ENCODE measurements at places on chromosomes 5 and 9. TPM values are rescaled to one million over a fixed set of nuclear protein-coding genes. Genes with fewer than 3 reads are reported as not detected.

- peak; percentile 54 for DNase-seq
Observed at GRCh38 chr5:159337016-159337955, 7.0 kb upstream of the IL12B start.

DNA sequence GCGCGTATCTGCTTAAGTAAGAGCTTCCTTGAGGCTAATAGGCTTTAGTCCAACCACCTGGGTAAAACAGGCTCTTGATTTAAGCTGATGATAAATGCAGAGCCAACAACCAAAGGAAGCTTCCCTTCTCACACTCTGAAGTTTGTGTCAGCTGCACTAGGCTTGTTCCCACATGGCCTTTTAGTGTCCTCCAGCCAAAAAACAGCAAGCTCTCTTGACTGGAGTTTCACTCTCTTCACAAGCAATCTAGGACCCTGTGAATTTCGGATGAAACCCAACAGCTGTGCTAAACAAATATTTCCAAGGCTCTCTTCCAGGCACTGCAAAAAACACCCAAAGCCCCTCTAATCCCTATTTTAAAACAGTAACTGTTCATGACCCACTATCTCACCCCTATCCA, 63.9 kb downstream of the SAXO1 start:
- DNase-seq, result no peak

DNA sequence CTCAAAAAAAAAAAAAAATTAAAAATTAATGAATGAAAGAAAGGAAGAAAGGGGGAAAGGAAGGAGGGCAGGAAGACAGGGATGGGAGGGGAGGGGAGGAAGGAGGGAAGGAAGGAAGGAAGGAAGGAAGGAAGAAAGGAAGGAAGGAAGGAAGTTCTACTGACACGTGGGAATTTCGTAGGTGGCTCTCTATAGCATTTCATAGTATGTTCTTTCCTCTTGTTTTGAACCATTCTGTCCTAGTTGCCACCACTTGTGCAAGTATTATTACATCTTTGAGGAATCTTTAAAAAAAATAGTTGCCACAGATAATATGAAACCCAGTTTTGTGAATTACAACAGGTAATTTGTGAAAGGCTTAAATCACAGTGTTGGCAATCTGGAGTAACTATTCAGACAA, 253.8 kb downstream of the BNC2 start:
- DNase-seq, result no peak

DNA sequence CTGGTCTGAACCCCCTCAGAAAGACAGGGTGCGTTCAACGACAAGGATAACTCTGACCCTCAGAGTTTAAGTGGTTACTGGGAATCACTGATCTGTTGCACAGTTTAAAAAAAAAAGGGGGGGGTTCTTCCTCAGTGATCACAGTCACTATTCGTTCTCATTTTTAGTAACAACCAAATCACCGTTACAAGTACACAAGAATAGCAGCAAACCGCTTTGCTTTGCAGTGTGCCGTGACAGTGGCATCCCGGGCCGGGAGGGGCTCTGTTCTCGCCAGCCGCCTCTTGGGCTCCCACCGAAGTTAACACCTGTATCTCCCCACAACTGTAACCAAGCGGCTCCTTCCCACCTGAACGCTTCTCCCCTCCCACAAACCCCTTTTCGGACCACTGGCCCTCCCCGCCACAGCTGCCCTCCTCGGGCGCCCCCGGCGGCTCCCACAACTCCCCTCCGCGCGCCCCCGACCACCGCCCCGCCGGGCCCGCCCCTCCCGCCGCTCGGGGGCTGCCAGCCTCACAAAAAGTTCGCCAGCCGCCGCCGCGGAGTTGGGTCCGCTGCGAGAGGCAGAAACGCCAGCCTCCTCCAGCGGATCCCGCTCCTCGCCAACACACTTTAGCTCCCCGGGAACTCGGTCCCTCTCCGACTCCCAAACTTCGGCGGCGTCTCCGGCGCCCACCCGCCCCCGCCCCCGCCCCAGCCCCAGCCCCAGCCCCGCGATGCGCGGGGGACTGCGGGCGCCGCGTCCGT, 1.2 kb downstream of the SSBP2 start:
- peak; percentile 36 for DNase-seq

DNA sequence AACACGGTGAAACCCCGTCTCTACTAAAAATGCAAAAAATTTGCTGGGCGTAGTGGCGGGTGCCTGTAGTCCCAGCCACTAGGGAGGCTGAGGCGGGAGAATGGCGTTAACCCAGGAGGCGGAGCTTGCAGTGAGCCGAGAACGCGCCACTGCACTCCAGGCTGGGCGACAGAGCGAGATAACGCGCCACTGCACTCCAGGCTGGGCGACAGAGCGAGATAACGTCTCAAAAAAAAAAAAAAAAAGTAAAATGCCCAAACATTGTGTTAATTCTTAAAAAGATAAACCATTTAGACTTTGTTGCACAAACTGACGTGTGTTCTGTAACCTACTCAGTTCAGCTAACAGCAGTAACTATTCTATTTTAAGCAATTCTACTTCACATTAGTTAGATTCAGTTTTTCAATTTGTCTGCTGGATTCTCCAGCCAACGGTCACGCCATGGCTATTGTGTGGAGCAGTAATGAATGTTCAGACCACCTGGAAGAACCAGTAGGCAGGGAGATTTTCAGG, 119.3 kb upstream of the MAN2A1 start:
- DNase-seq, result no peak

GRCh38 chr5:66247176-66247960, 103.3 kb downstream of the SREK1 start:
- no peak for DNase-seq

DNA sequence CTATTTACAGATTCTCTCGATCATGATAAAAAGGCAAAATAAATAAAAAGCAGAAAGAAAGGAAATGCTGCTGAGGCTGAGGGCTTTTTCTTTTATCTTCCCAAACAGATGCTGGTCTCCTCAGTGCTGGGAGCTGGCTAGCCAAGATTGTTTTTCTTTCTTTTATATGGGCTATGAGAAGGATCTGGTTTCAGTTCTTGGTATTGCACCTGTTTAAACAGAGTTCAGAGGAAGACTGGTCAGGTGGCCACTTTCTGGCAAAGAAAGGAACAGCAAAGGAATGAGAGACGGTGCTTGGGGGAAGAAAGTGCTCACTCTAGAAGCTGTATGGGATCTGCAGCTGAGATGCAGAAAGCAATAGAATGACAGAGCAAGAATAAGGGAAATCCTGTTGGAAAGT, 88.9 kb downstream of the SLF1 start:
- no peak for DNase-seq

DNA sequence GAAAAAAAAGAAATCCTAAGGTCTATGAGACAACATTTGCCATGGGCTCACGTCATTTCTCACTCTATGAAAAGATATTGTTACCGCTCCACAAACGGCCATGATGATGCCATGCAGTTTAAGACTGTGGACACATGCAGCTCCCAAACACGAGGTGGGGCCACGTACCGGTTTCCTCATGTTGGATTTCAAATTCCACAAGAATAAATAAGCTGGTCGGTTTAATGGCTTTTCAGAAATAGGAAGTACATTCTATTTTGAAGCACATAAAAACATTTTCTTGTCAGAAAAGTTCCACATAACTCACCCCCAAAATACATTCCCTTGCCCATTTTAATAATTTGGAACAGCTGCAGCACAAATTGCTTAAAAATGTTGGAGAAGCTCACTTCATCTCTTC, 130.6 kb downstream of the MYO10 start:
- no peak for DNase-seq

GRCh38 chr5:137212471-137212870, 286.7 kb downstream of the SPOCK1 start:
- no peak for DNase-seq

DNA sequence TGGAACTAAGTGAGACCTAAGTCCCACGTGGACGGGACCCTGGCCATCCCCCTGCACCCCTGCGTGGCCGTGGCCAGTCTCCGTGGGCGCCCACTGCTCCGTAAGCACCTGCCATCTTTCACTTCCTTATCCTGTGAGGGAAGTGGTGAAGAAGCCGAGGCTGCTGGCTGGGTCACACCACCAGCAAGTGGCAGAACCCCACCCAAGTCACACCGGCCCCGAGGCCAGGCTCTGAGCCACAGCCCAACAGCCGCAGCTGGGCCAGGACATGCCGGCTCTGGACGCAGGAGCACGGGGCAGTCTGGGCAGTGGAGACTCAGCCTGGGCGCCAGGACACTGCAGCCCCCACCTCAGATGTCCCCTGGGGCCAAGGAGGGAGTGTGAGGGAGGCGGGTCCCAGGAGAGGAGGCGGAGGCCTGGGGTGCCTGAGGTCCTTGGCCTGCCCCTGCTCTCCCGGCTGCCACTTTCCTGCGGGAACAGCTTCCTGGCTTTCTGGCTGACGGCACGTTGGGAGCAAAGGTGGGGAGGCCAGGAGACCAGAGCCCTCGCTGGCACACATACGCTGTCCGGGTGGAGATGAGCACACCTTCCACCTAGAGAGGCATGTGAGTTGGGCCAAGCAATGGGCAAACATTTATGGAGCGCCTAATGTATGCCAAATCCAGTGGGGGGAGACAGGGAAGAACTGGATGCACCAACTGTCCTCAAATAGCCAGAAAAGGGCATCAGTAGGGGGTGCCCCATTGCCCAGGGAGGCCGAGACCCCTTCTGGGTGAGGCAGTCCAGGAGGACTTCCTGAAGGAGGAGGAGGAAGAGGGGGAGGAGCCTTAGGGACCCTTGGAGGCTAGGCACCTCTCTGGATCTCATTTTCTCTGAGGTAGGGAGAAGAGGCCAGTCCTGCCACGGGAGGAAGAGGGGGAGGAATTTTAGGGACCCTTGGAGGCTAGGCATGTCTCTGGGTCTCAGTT, 43.9 kb upstream of the EGFL7 start:
- DNase-seq, result no peak

- no peak for DNase-seq
Observed at GRCh38 chr5:168580227-168580508, 1.0 kb upstream of the PANK3 start.

GRCh38 chr9:20701060-20701459, 17.0 kb downstream of the FOCAD start:
- no peak for DNase-seq

- DNase-seq, result no peak
Observed at GRCh38 chr9:3960661-3961144, 339.2 kb downstream of the GLIS3 start.

DNA sequence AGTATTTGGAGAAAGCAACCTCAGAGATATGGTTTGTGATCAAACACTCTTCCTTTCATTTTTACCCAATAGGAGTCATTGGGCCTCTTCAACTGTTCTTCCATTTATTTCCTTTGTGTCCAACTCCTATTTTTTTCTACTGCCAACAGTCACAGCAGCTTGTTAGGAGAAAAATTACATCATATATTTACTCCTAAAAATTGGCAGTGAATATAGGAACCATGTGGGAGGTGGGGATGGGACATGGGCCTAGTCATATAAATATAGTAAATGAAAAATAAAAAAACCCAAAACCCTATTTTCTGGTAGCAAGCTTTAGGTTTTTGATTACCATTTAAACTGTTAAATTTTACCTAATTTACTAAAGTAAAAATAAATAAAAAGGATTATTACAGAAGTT, 134.9 kb upstream of the MPDZ start:
- no peak for DNase-seq

DNA sequence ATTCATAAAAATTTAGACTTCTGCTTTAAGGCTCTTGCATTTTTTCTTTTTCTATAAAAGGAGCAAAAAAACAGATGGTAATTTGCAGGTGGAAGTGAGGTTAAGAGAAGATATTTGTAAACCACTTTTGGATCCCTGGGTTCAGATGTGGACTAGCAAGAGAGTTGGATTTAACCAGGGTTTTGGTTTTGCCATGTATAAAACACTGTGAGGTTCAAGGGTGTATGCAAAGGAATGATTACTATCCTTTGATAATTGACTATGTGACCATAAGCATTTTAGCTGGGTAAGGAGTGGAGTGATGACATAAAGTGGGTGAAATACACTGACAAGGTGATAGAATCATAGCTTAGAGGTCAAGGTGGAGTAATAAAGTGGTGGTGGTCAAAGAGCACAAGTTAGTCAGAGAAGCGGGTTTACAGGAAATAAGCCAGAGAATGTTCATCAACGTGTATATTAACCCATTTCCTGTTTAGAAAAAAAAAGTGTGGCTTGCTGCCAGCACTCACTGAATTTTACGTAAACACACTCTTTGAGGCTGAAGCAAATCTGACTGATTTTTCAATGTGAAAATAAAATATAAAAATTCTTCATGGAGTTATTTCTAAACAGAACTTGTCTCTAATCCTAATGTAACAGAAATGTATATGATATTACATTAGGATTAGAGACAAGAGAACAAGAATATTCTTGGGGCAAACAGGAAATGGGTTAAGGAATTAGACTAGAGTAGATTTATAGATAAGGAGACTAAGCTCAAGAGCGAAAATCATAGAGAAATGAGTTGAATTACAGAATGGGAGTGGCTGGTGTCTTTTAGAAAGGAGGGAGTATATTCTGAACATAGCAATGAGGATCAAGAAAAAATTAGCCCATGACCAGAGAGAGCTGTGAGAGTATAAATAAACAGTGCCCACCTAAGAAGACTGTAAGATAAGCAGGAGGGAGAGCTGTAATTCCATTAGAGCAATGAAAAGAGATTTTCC, 74.5 kb downstream of the CDKN2A start:
- DNase-seq, result peak; percentile 51

DNA sequence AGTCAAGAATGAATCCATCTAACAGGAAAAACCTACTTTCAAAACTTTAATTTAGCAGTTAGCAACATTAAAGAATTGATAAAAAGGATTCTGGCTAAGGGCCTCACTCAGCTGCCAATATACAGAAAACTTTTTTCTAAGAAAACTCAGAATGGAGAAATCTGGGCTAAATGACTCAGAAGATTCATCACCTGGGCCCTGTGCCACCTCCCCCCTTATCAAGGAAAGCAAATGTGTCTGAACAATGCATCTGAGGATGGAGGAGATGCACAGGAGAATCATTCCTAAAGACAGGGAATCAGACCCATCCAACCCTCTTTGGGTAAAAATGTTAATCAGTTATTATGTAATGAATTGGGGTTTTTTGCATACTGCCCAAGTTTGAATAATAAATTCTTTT, 592.0 kb upstream of the DMAC1 start:
- no peak for DNase-seq

- no peak for DNase-seq
Observed at GRCh38 chr5:163759000-163759704, 253.7 kb downstream of the MAT2B start.

- no peak for DNase-seq
Observed at GRCh38 chr9:109537288-109537687, 39.2 kb upstream of the PTPN3 start.

GRCh38 chr5:140142856-140143255, 17.1 kb downstream of the IGIP start:
- no peak for DNase-seq

DNA sequence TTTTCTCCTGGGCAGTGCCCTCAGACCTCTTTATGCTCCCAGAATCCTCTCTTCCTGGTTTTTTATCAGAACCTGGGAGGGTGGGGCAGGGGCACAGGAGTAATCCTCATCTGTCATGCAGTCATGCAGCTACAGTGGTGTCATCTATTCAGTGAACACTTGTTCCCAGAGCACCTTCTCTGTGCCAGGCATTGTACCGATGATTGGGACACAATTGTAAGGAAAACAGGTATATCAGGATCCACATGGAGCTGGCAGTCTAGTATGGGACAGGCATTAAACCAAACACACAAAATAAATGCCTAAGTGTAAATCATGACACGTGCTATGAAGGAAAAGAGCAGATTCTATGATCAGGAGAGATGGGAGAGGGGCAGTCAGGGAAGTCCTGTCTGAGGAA, 21.5 kb upstream of the IDNK start:
- no peak for DNase-seq

GRCh38 chr9:92887880-92888338, 10.1 kb upstream of the ZNF484 start:
- DNase-seq, result peak; percentile 28

ADGRV1 gene
- 0.09 TPM for total RNA-seq

GPR151 gene
- not detected for total RNA-seq

PHF24 gene
- not detected for total RNA-seq

CDHR2 gene
- total RNA-seq, result 2.9 TPM

NMUR2 gene
- not detected for total RNA-seq

TIMD4 gene
- total RNA-seq, result 7.6 TPM

LHX3 gene
- not detected for total RNA-seq

Measured in CD4-positive, alpha-beta memory T cell (primary cell).